ENCODE measurements at places on chromosomes 3 and 15.

DNA sequence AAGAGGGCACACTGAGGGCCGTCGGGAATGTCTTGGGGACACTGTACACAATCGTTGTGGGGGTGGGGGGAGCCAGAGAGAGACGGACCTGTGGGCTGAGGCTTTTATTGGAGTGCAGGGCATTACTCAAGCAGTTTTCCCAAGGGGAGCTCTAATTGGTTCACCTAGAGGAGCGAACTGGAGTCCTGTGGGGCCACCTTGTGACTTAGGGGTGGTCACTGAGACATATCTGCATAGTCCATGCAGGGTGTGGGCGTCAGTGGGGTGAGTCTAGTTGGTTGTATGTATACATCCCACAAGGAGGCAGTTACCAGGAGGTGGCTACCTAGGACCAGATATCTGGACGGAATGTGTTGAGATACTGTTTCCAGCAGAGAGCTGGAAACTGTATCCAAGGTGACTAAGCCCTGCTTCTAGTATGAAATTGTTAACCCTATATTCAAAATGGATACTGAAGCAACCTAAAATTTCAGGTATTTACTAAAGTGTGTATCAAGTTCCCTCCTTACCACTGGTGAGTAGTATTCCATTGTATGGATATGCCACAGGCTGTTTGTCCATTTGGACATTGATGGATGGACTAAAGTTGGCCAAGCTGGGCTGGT lies 2.6 kb upstream of the PIGZ start:
- no peak for DNase-seq

DNA sequence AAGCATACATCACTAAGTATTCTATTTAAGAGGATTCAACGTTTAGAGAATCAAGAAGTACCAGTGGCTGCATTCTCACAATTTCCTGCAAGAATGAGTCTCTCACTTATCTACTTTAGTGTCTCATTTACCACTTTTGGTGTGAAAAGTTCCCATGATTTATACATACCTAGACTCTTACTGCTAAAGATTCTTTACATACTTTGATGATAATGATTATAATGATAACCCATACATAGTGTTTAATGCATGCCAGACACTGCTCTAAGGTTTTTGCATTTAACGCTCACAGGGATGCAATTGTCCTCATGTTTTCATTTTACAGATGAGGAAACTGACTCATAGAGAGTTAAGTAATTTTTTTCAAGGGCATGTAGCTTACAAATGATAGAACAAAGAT lies 133.6 kb downstream of the TMEM108 start:
- DNase-seq: no peak

DNA sequence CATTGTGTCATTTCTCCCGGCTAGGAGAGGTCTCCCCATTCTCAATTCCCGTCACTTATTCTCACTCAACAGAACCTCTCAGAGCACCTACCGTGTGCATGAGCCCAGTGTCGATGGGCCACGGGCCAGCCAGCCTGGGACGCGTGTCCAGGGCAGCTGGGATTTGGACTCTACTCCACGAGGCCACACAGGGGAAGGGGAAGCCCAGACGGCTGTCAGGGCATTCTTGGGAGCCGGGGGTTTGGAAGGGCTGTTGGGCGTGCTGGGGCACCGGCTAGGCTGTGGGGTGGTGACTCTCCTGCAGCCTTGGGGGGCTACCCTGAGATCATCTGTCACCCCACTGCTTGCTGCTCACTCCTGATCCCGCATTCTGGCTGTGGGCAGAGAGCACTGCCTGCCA lies 41.7 kb upstream of the PCSK6 start:
- DNase-seq: no peak

GRCh38 chr3:29169451-29169850 lies 111.4 kb upstream of the RBMS3 start:
- no peak for DNase-seq

DNA sequence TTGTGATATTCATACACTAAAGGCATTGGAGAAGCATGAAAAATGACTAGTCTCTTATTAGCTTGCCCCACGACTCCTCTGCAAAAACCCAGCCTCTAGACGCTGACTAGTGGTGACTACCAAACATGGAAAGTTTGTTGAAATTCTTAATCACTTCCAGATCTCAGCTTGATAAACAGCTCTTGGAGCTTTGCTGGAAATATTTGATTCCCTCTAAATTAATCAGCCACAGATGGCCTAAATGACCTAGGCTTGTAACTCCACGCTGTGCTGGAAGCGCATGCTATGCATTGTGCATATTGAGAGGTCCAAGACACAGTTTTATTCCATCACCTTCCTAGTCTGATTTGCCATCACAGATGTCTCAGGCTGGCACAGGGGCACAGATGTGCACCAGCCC lies 244.7 kb upstream of the ST8SIA2 start:
- no peak for DNase-seq
